ENCODE measurements at places on chromosomes 12 and 14.
A peak's percentile ranks its signal among the peaks of the same experiment; 100 is the strongest.

GRCh38 chr12:22353615-22354325 lies 19.3 kb upstream of the ST8SIA1 start:
- no peak for DNase-seq

GRCh38 chr12:96014943-96015599 lies 18.9 kb upstream of the HAL start:
- no peak for DNase-seq

- DNase-seq, result no peak
These were observed 7.2 kb downstream of the EEA1 start for GRCh38 chr12:92921877-92922276.

- DNase-seq, result no peak
These were observed 348.8 kb downstream of the KCNH5 start for GRCh38 chr14:62696331-62696924.

DNA sequence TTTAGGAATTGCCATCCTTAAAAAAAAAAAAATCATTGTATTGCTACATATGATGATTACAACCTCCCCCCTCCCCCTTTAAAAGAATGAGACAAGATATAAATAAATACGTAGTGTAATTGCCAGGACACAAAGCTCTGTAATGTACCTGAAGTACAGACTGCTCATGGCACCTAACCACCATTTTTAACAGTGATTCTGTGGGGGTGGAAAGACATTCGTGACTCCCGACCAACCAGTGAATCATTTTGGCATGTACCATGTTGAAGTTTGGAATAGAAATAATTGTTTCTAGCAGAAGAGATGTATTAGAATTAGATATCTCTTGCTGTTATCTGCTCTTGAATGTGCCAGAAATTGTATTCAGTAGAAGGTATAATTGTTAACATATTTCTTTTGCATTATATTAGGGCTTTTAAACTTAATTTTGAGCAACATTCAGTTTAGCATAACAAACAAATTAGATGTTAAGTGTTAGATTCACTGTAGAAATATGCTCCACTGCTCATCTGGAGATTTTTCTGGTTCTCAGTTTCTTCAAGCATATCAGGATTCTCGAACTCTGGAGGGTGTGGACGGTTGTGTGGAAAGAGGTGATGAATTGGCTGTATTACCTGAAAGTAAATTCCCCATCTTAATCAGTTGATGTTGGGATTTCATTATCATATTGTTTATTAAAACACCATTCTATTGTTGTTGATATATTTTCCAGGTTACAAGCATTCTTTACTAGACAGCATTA lies 31.1 kb downstream of the FRS2 start:
- no peak for DNase-seq

- DNase-seq, result peak; percentile 79
These were observed 62.2 kb downstream of the BMP4 start for GRCh38 chr14:53894456-53894855.

All from MM.1S (cell line).